GM23338 (cell line): ENCODE measurements at places on chromosomes 7 and 10. TPM values are rescaled to one million over a fixed set of nuclear protein-coding genes. Genes with fewer than 3 reads are reported as not detected.

The BEND7 gene
- total RNA-seq: 6.0 and 9.6 TPM in 2 replicates

The TAS2R41 gene
- total RNA-seq: 1.2 and 2.9 TPM in 2 replicates

The WDR86 gene
- total RNA-seq: 29.0 and 59.1 TPM in 2 replicates

The SHH gene
- not detected in 2 replicates for total RNA-seq

The ADCYAP1R1 gene
- 9.2 and 10.6 TPM in 2 replicates for total RNA-seq

The STEAP4 gene
- total RNA-seq: under 0.01 TPM in 1 of 2 replicates, not detected in the other

The FHIP2A gene
- 11.8 and 13.7 TPM in 2 replicates for total RNA-seq

The KCP gene
- 0.76 and 1.3 TPM in 2 replicates for total RNA-seq

- H3K36me3 ChIP-seq: no peaks in the 10 kb centered on the region
- no peaks in the 10 kb centered on the region for H3K27me3 ChIP-seq
- peak; percentile 74 for DNase-seq
- H3K27ac ChIP-seq: no peak overlapping the region
- H3K4me3 ChIP-seq: no peak overlapping the region
Measured at GRCh38 chr10:78357141-78358063, 323.7 kb downstream of the RPS24 start.

DNA sequence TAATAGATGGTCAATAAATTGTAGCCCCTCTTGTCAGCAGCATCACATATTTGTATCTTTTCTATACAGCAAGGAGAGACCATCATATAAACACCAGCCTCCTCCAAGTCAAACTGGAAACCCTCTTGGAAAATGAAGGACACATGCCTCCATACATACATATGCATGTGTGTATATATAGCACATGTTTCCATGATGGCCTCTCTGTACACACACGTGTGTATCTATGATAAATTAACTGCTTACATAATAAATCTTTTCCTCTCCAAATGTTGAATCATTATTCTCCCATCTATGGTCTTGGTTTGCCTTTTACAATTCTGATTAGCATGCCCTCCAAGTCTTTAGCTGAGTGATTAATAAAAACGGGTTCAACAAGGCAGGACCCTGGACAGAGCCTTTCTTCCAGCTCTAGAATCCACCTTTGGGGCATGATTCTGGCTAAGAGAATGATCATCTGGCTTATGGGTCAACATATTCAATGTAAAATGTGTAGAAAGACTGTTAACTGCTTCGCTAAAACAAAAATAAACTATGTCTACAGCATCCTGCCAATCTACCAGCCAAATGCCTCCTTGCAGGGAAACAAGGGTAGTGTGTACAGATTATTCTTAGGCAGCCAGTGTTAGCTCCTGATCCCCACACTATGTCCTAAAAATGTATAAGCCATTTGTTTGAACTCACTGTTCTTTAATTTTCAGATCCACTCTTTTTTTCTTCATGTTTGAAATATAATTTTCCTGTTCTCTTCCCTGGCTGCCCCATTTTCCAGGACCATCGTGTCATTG is 70.0 kb downstream of the CRTAC1 start:
- H3K4me1 ChIP-seq: no peaks in the 10 kb centered on the region
- no peak overlapping the region for H3K4me3 ChIP-seq
- peak; percentile 24 for DNase-seq
- no peaks in the 10 kb centered on the region for H3K36me3 ChIP-seq
- H3K27ac ChIP-seq: no peak overlapping the region

DNA sequence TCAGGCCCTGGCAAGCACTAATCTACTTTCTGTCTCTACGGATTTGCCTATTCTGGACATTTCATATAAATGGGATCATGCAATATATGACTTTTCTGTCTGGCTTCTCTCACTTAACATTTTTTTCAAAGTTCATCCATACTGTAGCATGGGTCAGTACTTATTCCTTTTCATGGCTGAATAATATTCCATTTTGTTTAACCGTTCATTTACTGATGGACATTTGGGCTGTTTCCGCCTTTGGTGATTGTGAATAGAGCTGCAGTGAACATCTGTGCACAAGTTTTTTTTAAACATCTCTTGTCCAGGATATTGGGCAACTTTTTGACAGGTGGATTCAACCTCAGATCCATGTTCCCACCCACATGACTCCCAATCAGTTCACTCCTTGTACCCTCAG is 31.0 kb downstream of the AIFM2 start:
- H3K4me1 ChIP-seq: peaks cover 3% of the 10 kb centered on the region; the same call in 1 of the 2 replicates
- no peaks in the 10 kb centered on the region for H3K36me3 ChIP-seq
- DNase-seq: no peak
- no peak overlapping the region for H3K4me3 ChIP-seq

DNA sequence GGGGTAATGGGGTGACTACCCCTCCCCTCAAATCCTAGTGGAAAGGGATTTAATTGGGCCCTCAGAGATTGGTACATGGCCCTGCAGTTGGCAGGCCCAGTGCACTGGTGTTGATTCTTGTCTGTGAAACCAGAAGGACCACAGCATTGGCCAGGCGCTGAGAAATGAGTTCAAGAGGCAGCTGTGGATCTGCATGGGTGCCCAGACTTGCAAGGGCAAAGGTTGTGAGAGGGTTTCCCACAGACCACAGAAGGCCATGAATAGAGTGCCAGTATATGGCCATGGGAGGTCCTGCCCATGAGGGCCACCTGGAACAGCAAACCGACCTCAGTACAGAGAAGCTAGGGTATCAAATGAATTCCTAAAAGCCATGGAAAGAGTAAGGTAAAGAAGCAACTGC is 32.9 kb downstream of the TMEM168 start:
- H3K27me3 ChIP-seq: no peaks in the 10 kb centered on the region
- no peaks in the 10 kb centered on the region for H3K36me3 ChIP-seq
- no peak overlapping the region for H3K27ac ChIP-seq
- no peaks in the 10 kb centered on the region for H3K4me1 ChIP-seq

DNA sequence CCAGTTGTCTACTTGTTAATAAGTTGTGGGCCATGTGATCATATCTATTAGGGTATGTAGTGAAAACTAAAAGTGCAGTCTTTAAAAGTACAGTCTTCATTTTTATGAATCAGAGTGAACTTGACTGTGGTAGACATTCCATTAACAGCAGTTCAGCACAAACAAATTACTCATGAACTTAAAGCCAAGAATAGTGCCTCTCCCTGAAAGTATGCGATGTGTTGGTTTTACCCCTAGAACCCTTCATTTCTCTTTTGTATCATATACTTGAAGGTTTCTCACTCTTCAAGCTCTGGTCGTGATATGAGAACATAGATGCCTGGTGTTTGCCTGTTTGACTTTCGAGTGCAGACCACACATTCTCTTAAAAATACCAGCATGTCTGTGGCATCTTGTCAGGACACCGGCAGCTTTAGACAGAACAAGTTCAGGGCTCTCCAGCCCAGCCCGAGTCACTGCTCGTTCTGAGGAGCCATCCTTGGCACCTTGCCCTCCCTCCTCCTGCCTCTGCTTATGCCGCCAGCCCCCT is 159.3 kb downstream of the LCOR start:
- H3K27ac ChIP-seq: no peak overlapping the region
- no peak for DNase-seq
- no peaks in the 10 kb centered on the region for H3K36me3 ChIP-seq
- no peak overlapping the region for H3K4me3 ChIP-seq

GRCh38 chr10:79287973-79288723 is 59.1 kb upstream of the PPIF start:
- DNase-seq: no peak
- H3K4me1 ChIP-seq: no peaks in the 10 kb centered on the region
- no peak overlapping the region for H3K27ac ChIP-seq
- no peaks in the 10 kb centered on the region for H3K36me3 ChIP-seq
- H3K4me3 ChIP-seq: no peak overlapping the region

GRCh38 chr7:154791611-154792010 is 211.3 kb downstream of the PAXIP1 start:
- no peaks in the 10 kb centered on the region for H3K4me1 ChIP-seq
- DNase-seq: no peak
- H3K4me3 ChIP-seq: no peak overlapping the region
- H3K36me3 ChIP-seq: peaks cover 4% of the 10 kb centered on the region; the same call in 1 of the 2 replicates

DNA sequence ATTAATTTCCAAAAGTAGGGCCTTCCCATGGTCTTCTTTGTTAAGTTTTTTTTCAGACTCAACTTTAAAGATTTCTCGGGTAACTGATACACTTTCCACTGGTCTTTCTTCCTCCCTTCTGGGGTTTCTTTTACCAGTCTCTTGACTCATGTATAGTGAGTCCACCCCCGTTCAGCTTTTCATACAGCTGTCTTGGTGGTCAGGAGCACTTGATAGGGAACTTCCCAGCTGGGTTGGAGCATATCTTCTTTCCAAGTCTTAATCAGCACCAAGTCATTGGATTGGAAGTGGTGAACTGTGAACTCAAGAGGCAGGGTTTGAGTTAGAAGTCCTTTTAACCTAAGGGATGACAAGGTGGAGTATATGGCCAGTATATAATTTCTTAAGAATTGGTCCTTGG is 29.2 kb upstream of the ELOVL3 start:
- H3K4me1 ChIP-seq: no peaks in the 10 kb centered on the region
- no peak overlapping the region for H3K4me3 ChIP-seq
- no peak overlapping the region for H3K27ac ChIP-seq
- H3K36me3 ChIP-seq: no peaks in the 10 kb centered on the region

- no peaks in the 10 kb centered on the region for H3K27me3 ChIP-seq
- no peak overlapping the region for H3K27ac ChIP-seq
- H3K4me1 ChIP-seq: peaks cover 9% of the 10 kb centered on the region; the same call in 1 of the 2 replicates
- DNase-seq: no peak
Measured at GRCh38 chr10:121873236-121873635, 54.6 kb downstream of the ATE1 start.

- H3K4me3 ChIP-seq: no peak overlapping the region
- no peaks in the 10 kb centered on the region for H3K27me3 ChIP-seq
- no peaks in the 10 kb centered on the region for H3K36me3 ChIP-seq
- peaks cover 9% of the 10 kb centered on the region for H3K4me1 ChIP-seq
- no peak overlapping the region for H3K27ac ChIP-seq
Measured at GRCh38 chr10:104021246-104021645, 54.3 kb downstream of the SLK start.

GRCh38 chr7:105637755-105638154 is 56.5 kb upstream of the EFCAB10 start:
- H3K36me3 ChIP-seq: peaks cover 18% of the 10 kb centered on the region
- peak overlapping the region; percentile 46 for H3K4me3 ChIP-seq
- peak overlapping the region; percentile 98 for H3K27ac ChIP-seq
- no peak for DNase-seq
- H3K27me3 ChIP-seq: no peaks in the 10 kb centered on the region

GRCh38 chr7:139725858-139726484 is 51.8 kb downstream of the HIPK2 start:
- no peak for DNase-seq
- no peak overlapping the region for H3K27ac ChIP-seq
- H3K4me3 ChIP-seq: no peak overlapping the region
- no peaks in the 10 kb centered on the region for H3K36me3 ChIP-seq
- no peaks in the 10 kb centered on the region for H3K27me3 ChIP-seq

GRCh38 chr10:92839191-92840085 is 8.9 kb upstream of the EXOC6 start:
- H3K4me3 ChIP-seq: no peak overlapping the region
- no peak overlapping the region for H3K27ac ChIP-seq
- H3K36me3 ChIP-seq: no peaks in the 10 kb centered on the region
- no peaks in the 10 kb centered on the region for H3K27me3 ChIP-seq

- H3K4me1 ChIP-seq: no peaks in the 10 kb centered on the region
- H3K27me3 ChIP-seq: no peaks in the 10 kb centered on the region
- DNase-seq: no peak
- H3K27ac ChIP-seq: no peak overlapping the region
Measured at GRCh38 chr7:120171406-120171805, 101.6 kb upstream of the KCND2 start.

DNA sequence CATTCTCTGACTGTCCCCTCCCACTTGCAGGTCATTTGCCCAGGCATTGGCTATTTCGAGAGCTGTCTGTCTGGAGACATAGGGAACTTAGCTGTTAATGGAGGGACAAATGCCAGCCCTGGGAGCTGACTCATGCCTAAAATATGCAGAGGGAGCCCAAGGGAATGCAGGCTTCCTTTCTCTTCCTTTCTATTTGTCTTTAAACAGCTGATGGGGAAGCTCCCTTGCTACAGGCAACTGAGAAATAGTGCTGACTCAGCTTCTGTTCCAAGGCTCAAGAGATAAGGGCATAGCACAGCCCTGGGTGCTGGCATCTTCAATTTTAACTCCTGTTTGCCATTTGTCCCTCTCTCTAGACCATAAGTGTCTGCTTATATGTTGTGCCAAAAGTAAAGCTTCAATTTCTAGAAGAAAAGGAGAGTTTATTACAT is 82.7 kb upstream of the C1GALT1 start:
- H3K36me3 ChIP-seq: no peaks in the 10 kb centered on the region
- peak; percentile 99 for DNase-seq
- peaks cover 29% of the 10 kb centered on the region for H3K4me1 ChIP-seq
- H3K4me3 ChIP-seq: no peak overlapping the region
- peak overlapping the region; percentile 6; the same call in 1 of the 2 replicates for H3K27ac ChIP-seq

- H3K36me3 ChIP-seq: no peaks in the 10 kb centered on the region; the same call in 1 of the 2 replicates
- H3K4me3 ChIP-seq: no peak overlapping the region
- no peaks in the 10 kb centered on the region for H3K27me3 ChIP-seq
- no peak for DNase-seq
- no peak overlapping the region for H3K27ac ChIP-seq
Measured at GRCh38 chr10:71359364-71360046, 37.2 kb upstream of the CDH23 start.

GRCh38 chr7:7799138-7799537 is 80.7 kb upstream of the RPA3 start:
- H3K4me1 ChIP-seq: peaks cover 19% of the 10 kb centered on the region
- H3K4me3 ChIP-seq: no peak overlapping the region
- no peaks in the 10 kb centered on the region for H3K27me3 ChIP-seq
- no peak overlapping the region for H3K27ac ChIP-seq
- DNase-seq: no peak

DNA sequence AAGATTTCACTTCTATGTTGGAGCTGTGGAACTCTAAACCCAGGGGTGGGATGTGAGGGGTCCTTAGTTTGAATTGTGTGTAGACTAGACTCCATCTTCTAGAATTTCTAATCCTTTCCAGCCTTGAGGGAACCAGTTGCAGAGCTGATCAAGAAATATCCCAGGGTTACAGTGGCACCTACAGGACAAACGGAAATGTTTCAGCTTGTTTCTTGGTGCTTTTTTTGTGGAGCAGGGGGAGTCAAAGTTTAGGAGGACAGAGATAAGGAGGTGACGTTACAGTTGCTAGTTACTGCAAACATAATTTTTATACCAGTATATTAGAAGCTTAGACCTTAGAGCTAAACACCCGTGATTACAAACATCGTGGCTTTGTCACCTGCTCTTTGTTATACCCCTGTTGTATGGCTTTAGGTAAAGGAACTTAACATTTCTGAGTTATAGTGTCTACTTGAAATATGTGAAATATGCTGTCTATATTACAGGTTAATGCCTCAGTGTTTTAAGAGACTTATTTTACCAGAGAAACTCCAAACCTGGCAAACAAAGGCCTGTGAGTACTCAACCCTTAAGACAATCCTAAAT is 84.5 kb upstream of the DYNC1I1 start:
- no peaks in the 10 kb centered on the region for H3K36me3 ChIP-seq
- no peak overlapping the region for H3K4me3 ChIP-seq
- peaks cover 3% of the 10 kb centered on the region for H3K4me1 ChIP-seq
- H3K27me3 ChIP-seq: no peaks in the 10 kb centered on the region
- DNase-seq: peak; percentile 64
- H3K27ac ChIP-seq: no peak overlapping the region

GRCh38 chr7:16202303-16202702 is 219.0 kb downstream of the CRPPA start:
- no peak overlapping the region for H3K4me3 ChIP-seq
- H3K27ac ChIP-seq: no peak overlapping the region

GRCh38 chr10:95988702-95989101 is 54.7 kb upstream of the CCNJ start:
- H3K4me1 ChIP-seq: peaks cover 11% of the 10 kb centered on the region; the same call in 1 of the 2 replicates
- no peaks in the 10 kb centered on the region for H3K36me3 ChIP-seq
- H3K27me3 ChIP-seq: no peaks in the 10 kb centered on the region
- H3K4me3 ChIP-seq: no peak overlapping the region
